ENCODE measurements at places on chromosomes 6 and 20.

- DNase-seq = no peak
These were observed 80.7 kb downstream of the ANKRD60 start for GRCh38 chr20:58147628-58148370.

DNA sequence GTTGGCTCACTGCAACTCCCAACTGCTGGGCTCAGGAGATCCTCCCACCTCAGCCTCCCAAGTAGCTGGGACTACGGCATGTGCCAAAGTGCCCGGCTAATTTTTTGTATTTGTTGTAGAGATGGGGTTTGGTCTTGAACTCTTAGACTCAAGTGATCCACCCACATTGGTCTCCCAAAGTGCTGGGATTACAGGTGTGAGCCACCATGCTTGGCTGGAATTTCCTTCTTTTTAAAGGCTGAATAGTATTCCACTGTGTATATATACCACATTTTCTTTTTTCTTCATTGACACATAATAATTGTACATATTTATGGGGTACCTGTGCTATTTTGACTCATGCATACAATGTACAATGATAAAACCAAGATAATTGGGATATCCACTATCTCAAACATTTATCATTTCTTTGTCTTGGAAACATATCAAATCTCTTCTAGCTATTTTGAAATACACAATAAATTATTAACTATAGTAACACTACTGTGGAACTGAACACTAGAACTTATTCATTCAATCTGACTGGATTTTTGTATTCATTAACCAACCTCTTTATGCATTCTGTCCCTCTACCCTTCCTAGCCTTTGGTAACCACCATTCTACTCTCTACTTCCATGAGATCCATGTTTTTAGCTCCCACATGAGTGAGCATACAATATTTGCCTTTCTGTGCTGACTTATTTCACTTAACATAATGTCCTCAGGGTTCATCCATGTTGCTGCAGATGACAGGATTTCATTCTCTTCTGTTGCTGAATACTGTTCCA lies 7.8 kb downstream of the MDC1 start:
- DNase-seq = no peak

DNA sequence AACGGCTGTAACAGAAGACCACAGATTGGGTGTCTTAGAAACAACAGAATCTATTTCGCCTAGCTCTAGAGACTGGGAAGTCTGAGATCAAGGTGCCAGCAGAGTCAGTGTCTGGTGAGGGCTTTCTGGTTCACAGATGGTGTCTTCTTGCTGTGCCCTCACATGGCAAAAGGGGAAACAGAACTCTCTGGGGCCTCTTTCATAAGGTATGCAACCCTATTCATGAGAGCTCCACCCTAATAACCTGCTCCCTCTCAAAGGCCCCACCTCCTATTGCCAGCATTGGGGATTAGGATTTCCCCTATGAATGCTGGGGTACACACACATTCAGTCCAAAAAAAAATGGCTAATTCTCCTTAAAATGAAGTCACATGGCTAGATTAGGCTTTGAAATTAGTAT lies 10.0 kb downstream of the TXNDC5 start:
- no peak for DNase-seq

DNA sequence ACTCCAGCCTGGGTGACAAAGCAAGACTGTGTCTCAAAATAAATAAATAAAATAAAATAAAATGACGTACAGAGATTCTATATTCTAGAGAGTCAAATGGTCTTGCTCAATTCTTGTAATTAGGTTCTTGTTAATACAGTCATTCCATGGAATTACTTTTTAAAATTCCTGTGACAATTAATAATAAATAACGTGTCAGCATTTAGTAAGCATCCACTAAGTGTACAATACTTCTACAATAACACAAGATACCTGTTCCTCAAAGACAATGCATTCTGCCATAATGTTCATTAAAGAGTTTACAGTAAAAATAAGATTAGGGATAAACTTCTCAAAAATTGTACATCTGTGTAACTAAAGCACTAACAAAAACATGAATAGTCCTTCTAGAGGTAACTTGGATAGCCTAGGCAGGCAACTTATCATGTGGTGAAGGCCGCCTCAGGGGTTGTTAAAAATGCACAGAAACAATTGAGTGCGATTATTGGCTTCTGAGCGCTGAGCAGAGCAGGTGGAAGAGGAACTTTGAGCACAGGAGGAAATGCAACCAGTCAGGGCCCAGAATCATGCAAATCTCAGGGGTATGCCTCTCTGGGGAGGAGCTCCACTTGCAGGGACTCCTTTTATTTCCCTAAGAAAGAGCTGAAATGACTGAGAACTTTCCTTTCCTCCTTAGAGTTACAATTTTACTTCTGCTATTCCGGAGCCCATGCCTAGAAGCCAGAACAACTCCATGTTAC lies 37.1 kb downstream of the QRSL1 start:
- no peak for DNase-seq

DNA sequence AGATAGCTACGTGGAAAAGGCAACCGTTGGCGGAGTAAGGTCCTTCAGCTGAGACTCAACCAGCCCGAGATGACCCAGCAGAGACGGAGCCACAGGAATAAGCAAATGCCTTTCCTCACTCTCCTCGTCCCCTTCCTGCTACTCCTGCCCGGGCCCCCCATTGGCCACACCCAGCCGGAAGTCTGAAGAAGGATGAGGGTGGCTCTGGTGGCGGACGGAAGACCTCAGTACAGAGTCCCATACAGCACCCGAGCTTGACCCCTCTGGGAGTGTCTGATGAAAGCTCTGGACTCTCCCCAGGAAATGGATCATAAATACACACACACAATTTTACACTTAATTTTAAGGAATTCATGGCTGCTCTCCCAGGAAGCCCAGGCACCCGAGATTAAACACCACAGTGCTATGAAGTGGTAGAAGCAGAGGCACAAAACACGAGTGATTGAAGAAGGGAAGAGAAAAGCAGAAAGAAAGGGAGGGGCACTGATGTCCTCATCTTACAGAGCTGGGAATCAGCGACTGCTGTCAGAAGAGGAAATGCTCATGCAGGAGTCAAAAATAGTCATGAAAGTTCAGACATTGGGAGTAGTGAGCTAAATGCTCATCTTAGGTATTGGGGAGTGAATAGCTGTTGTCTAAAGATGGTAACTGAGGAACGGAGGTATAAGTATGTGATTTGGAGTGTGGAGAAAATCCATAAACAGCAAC lies 125.6 kb downstream of the BANF2 start:
- DNase-seq = no peak
